Aorta (tissue), 5 donors: ENCODE measurements at places on chromosomes 7 and 10.

GRCh38 chr10:12543589-12543988 lies 194.2 kb downstream of the CAMK1D start:
- DNase-seq = no peak

DNA sequence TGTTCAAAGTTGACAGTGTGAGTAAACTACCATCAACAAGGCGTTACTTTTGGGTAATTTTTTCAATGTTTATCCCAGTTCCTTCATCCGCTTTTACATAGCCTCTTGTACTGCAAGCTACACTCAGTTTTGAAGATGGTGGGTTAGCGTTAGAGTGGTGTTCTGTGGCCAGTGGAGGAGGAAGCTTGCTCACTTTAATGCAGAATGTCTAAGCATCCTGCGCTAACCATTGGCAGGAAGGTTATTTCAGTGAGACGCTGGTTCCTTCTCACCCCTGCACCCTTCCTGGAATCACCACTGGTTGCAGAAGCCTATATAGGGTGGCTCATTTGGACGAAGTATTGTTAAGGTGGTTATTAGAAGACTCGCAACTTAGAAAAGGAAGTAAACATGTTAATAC lies 159.1 kb downstream of the CELF2 start:
- no peak for DNase-seq

GRCh38 chr7:80641548-80641947 lies 3.1 kb downstream of the CD36 start:
- DNase-seq = no peak

- DNase-seq = no peak
Measured at GRCh38 chr7:73871163-73872011, 10.4 kb downstream of the TMEM270 start.

DNA sequence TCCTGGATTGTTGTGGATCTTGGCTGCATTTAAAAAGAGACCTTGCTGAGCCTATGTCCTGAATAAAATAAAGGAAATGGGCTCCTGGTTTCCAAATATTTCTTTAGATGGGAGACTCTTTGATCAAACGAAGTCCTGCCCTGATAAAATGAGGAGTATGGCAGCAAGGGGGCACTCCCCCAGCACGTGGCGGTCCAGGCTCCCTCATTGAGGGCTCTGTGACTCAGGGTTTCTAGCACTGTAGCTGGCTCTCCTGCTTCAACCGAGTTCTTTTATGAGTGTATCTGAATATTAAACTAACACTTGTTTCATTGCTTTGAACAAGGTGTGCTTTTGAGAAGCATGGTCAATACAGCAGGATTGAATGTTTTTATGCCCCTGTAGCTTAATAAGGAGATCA lies 114.2 kb downstream of the AVL9 start:
- DNase-seq = no peak

- DNase-seq = no peak
Measured at GRCh38 chr10:88008866-88009470, 145.5 kb downstream of the PTEN start.

DNA sequence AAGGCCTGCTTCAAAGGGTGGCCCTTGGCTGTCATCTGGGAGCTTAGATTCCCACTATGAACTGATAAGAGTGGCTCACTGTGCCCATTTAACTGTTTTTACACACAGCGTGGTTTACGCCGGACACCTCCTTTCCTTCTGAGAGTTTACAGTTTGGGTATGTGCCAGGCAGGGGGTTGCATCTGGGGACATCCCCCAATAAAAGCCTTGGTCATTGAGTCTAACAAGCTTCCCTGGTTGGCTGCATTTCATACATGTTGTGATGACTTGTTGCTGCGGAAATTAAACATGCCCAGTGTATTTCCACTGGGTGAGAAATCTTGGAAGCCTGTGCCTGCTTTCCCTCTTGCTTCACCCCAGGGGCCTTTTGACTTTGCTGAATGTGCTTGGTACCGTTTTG lies 264.1 kb upstream of the NPY start:
- no peak for DNase-seq
